Amniotic stem cell (primary cell): ENCODE measurements at places on chromosomes 3 and 15.

DNA sequence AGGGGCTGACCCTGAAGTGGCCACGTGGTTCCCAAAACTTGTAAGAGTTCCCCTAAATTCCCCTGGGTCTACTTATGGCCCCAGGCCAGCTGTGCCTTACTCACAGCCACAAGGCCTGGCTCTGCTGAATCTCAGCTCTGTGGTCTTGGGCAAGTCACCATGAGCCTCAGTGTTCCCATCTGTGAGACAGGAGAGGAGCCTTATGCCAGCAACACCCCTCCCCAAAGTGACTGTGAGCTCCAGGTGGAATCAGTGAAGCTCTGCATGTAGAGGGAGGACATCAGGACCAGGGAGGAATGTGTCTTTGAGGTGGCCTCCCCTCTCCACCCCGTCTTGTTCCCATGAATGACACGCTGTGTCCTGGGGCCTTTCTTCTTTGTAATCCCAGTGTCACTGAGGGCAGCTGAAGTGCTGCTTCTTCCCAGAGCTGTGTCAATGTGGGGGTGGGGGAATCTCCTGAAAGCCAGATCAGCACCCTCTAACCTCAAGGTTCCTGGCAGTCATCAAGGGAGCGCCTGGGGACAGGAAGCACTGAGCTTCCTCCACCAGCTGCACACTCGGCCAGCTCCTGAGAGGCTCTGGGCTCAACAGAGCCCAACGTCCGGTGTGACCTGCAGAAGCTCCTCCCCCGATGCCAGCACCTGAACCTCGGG lies 258.9 kb downstream of the UACA start:
- DNase-seq, result no peak

DNA sequence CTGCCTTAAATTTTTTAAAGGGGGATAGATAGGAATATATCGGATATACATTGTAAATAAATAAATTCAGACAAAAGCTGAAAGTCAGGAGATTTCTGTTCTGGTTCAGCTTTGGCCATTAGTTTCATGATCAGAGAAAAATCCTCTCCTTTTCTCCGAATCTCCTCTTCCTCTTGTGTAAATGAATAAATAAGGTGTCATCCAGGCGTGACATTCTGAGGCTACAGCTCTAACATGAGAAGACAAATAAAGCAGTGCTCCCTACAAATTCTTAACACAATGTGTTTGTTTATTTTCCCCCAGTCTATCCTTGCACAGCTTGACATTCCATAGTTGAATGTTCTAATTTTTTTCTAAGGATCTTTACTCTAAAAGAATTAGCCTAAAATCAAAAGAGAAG lies 9.4 kb upstream of the MB21D2 start:
- DNase-seq, result no peak

- peak; percentile 73 for DNase-seq
These were observed 917.1 kb downstream of the PLOD2 start for GRCh38 chr3:145243875-145244274.

- DNase-seq, result no peak
These were observed 1040.8 kb upstream of the SEMA6D start for GRCh38 chr15:46676233-46677206.

DNA sequence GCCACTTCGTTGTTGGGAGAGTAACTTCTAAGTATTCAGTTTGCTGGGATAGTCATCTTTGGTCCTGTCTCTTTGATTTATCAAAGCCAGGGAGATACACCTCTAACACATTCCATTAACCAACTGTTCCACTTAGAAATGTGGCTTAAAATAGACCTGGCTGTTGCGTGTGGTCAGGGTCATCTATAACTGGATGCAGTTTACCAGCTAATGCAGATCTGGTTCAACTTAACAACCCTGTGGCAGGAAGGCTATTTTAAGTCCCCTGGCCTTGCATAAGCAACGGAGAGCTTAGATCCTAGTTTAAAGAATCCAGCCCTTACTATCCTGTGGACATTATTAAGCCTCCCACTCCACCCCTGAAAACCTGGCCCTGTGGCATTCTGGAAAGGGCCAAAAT lies 28.1 kb upstream of the CAPN3 start:
- DNase-seq, result no peak

DNA sequence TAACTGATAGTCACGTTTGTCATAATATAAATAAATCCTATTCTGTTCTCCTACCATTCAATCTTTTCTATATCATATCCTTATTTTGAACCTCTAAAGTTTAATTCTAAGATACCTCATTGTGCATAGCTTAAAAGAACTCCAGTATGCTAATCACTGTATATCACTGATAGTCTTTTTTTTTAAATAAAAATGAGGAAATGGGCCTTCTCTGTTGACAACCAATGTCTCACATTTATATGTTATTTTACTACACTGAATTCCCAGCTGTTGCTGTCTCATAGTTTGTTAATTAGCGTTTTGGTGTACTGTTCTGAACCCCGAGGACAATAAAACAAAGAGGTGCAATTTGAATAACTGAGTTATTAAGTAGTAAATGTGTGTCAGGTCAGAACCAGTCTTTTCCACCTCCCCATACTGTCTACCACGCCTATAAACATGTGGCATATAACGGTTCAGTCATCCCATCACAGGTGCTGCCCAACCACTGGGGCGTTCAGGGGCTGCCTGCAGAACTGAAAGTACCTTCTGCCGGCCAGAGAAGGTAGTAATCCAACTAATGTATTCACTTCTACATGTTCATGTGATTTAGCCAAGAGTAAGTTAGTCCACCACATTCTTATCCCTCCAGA lies 14.9 kb downstream of the CBLB start:
- no peak for DNase-seq
